A673 (cell line): ENCODE measurements at places on chromosomes 4 and X.

GRCh38 chrX:2594491-2594890 is 93.7 kb upstream of the DHRSX start:
- DNase-seq = no peak

DNA sequence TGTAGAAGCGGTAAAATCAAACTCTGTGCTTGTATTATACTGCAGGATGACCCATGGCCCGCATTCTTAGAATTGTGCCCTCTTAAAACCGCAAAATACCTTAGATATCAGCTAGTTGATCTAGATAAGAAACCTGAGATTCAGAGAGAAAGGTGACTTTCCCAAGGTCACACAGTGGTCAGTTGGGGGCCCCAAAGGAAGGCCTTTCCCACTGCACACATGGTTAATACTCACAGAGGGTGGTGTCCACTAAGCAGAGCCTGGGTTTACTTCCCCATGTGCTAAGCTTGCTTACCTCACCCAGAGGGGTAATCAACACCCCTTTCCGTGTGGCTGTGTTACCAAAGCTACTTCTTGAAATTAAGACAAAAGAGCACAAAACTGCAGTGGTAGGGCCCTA is 66.3 kb downstream of the RBM47 start:
- DNase-seq = no peak

DNA sequence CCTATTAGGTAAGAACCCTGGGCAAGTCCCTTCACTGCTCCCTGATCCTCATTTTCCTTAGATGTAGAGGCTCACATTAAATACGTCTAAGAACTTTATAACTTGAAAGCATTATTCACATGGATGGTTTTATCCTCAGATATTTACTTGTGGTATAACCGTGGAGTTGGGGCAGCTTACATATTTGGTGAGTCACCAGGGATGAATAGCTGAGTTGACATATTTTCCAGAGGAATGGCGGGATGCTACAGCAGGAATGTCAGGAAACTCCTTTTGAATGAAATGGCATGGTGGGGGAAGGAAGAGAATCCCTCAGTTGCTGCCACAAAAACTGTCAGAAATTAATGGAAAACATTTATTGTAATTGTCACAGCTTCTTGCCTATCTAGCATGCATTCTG is 165.3 kb upstream of the RPS6KA3 start:
- DNase-seq = no peak

- DNase-seq = no peak
Measured at GRCh38 chr4:2865196-2865780, 21.6 kb downstream of the ADD1 start.

DNA sequence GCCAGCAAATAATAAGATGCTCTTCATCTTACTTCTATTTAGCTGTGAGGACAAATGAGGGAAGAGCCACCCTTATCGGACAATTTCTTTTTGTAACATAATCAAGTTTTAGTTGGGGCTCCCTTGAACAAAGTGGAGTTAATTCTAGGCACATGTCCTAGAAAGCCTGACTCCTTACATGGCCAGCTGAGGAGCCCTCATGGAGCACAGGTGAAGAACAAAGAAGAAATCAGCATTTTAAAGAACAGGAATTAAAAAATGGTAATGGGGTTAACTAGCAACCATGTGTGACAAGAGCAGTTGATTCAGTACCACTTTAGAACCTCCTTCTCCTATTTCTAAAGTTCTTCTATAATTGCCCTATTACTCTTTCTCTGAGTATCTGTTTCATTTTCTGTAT is 15.9 kb downstream of the GPR82 start:
- DNase-seq = no peak

DNA sequence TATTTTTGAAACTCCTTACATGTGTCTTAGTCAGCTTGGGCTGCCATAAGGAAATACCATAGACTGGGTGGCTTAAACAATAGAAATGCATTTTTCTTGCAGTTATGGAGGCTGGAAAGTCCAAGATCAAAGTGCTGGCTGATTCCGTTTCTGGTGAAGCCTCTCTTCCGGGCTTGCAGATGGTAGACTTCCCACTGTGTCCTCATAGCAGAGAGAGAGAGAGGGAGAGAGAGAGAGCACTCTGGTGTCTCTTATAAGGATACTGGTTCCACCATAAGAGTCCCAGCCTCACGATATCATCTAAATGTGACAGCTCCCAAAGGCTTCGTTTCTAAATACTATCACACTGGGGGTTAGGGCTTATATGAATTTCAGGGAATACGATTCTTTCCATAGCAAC is 39.7 kb downstream of the ENPEP start:
- DNase-seq = peak; percentile 63

DNA sequence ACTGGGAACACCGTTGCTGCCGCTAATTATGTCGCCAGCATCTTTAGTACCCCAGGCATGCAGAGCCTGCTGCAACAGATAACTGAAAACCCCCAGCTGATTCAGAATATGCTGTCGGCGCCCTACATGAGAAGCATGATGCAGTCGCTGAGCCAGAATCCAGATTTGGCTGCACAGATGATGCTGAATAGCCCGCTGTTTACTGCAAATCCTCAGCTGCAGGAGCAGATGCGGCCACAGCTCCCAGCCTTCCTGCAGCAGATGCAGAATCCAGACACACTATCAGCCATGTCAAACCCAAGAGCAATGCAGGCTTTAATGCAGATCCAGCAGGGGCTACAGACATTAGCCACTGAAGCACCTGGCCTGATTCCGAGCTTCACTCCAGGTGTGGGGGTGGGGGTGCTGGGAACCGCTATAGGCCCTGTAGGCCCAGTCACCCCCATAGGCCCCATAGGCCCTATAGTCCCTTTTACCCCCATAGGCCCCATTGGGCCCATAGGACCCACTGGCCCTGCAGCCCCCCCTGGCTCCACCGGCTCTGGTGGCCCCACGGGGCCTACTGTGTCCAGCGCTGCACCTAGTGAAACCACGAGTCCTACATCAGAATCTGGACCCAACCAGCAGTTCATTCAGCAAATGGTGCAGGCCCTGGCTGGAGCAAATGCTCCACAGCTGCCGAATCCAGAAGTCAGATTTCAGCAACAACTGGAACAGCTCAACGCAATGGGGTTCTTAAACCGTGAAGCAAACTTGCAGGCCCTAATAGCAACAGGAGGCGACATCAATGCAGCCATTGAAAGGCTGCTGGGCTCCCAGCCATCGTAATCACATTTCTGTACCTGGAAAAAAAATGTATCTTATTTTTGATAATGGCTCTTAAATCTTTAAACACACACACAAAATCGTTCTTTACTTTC is 1.8 kb downstream of the UBQLN2 start:
- peak; percentile 14 for DNase-seq

DNA sequence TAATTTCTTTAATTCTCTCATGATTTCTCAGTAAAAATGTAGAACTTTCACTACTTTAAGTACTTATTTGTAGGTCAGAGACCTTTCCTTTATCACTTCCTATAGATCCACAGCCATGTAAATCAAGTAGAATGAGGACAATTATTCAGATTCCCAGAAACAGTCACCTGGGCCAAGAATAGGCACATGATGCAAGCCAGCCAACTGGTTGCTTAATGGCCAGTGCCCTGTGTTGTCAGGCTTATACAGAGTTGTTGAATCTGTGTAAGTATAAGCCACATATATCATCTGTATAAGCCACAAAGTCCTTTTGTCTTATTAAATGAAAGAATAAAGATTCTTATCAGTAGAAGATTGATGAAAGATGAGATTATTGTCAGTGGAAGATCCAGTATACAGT is 5.2 kb downstream of the BANK1 start:
- no peak for DNase-seq

GRCh38 chr4:180587379-180587778 is 1655.8 kb upstream of the TENM3 start:
- DNase-seq = no peak

- no peak for DNase-seq
Measured at GRCh38 chr4:147093206-147093605, 147.5 kb upstream of the TTC29 start.

- DNase-seq = no peak
Measured at GRCh38 chr4:120844528-120844921, 78.0 kb downstream of the PRDM5 start.

DNA sequence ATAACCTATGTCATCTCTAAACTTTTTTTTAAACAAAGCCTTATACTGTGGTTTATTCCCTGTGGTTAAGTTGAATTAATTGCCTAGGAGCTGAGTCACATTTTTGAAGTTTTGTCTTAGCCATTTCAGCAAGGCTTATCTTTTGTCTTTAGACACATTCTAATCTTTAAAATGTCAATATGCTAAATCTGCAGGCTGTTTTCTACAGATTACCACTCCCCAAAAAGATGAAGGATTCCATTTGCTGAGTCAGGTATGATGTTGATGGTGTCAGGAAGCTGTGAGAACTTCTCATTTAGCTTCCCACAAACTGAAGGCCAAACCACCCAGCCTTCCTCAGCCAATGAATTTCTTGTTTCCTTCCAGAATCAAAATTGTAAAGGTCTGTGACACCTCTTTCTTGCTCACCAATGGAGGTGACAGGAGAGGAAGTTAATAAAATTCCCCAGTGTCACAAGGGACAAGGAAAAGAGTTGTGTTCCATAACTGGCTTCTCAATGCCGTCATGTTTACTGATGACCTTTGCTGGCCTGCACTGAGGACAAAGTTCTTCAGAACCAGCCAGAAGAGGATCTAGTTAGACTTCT is 3.7 kb upstream of the CXCL6 start:
- DNase-seq = no peak

DNA sequence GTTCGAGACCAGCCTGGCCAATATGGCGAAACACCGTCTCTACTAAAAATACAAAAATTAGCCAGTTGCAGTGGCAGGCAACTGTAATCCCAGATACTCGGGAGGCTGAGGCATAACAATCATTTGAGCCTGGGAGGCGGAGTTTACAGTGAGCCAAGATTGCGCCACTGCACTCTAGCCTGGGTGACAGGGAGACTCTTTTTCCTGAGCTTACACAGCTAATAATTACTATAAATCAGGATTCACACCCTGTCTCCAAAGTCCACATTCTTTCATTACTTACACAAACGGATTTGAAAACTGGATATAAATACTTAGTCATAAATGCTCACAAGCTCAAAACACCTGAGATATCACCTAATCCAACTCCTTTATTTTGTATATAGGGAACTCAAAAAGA is 151.6 kb downstream of the LRBA start:
- DNase-seq = peak; percentile 23

- DNase-seq = no peak
Measured at GRCh38 chr4:63788271-63788670, 621.0 kb downstream of the TECRL start.

DNA sequence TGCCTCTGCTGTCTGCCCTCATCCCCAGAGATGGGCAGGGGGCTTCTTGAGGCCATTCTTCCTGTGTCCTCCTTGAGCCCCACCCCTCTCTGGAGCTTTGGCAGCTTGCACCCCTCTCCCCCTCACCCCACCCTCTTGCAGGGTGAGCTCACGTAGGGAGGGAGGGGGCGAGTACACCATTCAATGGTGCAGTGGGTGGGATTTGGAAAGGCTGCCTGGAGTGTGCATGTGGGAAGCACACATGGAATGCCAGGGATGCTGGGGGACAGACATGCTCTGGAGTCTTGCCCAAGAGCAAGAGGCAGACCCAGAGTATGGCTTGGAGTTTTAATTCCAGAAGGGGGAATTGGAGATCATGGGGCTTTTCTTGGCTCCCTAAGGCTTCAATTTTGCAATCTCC is 5.6 kb downstream of the PAK3 start:
- DNase-seq = no peak

DNA sequence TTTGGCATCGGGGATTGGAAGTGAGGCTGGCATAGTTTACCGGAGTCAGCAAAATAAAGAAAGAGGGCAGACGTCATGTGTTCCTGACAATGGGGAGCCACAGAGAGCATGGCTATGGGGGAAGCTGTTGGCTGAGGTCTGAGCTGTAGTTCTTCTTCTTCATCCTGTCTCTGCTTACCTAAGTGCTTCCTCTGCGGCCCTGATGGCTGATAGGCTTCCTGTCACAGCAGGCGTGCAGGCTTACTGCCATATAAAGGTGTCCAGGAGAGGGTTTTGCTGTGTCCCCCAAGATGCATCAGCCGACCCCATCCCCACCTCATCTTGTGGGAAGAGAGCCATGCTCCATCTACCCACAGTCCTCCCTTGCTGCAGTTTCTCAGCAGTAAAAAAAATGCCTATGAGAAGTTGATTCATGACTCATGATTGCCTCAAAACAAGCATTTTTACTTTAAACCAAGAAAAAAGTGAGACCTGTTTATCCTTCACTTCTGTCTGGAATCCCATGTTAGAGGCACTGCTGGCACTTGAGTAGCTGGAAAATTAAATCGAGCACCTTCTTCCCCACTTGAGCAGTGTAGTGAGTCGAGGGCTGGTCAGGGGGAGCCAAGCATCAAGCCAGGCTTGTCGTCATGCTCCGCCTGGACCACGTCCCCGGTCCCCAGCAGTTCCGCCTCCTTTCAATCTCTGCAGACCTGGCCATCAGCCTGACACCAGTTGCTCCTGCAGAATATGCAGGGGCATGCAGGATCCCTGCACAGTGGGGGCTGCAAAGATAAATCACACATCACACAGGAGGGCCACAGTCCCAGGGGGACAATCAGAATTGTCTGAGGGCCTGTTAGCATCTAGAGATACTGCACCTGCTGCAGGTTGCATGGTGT is 237.8 kb downstream of the EVC2 start:
- no peak for DNase-seq

DNA sequence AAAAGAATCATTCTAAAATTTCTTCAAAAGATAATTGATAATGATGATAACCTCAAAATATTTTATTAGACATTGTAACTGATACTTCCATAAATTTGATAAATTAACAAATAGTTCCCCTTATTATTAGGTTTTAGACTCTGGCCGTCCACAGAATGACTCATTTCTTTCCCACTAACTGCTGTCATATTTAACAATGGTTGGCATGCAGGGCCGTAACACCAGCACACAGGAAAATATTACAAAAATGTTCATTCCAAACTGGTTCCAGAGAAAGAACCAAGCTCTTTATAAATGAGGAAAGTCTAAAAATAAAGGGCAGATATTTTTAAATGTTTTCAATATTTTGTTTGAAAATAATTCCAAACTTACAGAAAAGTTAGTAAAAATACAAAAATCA is 28.2 kb downstream of the WDFY3 start:
- DNase-seq = no peak

DNA sequence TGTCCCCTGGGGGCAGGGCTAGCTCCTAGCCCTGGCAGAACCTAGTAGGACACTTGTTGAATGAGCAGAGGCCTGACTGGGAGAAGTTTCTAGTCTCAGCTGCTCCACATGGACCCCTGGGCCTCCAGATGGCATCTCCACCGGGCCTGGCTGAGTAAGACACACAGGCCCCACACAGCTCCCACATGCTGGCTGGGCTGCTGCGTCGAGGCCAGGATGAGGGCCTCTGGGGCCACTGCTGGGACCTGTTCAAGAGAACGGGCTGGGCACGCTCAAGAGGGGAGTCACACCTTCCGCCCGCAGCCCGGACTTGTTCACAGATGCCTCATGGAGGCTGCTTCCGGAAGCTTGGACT is 4.2 kb upstream of the HGFAC start:
- DNase-seq = no peak

GRCh38 chrX:84248226-84248625 is 60.2 kb upstream of the RPS6KA6 start:
- no peak for DNase-seq
